ENCODE measurements at places on chromosomes 3 and 15.

GRCh38 chr3:49415931-49416601 lies 3.8 kb downstream of the TCTA start:
- DNase-seq, result peak; percentile 23

DNA sequence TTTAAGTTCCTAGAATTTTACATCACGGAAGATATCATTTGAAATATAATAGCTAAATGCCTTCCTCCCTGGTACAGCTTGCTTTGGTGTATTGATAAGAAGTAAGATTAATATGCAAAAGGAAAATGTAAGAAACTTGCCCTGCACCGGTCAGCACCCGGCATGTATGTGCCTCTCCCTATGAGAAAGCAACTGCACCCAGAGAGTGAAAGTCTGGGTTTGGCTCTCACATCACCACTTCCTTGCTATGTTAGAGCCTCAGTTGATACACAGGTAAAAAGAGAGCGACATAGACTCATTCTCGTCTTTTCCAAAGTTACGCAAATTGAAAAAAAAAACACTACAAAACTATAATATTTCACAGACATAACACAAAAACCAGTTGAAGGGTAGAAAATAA lies 96.7 kb downstream of the FOXP1 start:
- DNase-seq, result no peak

DNA sequence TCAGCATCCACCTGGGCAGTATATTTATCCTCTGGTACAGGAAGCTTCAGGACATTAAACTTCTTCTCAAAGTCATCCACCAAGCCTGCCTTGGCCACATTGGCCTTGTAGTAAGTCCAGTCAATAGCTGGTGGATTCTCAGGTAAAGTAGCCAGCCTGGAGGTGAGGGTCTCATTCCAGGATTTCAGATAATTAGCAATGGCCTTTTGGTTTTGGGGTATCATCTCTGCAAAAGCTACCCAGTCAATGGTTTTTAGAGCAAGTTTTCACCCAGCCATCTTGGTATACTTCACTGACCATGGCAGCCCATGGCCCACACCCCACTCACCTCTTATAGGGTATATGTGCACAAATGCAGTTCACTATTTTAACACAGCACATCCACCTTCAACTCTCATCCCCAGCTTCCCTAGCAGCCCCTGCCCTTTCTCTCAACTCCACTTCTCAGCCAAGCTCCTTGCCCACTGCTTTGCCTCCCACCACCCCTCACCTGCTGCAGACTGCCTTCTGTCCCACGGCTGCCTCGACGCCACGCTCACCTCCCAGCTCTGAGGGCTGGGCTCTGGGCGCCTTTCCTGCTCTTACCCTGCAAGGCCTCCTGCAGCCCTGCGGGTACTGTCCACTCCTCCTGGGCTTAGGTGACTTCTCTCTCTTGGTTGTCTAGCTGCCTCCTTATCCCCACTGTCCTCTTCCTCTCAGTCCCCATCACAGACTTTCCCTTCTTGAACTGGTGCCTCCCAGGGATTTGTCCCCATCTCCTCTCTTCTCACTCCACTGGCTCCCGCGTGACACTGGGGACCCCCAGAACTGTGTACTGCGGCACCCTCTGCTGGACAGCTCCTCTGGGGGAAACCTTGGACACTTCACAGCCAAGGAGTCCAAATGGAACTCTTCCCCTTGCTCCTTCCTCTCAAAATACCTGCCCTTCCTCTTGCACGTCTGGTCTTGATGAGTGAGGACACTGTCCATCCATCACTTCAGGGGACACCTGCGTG lies 1.7 kb upstream of the TGM5 start:
- DNase-seq, result no peak

- no peak for DNase-seq
Measured at GRCh38 chr15:34114215-34114614, 12.3 kb downstream of the PGBD4 start.

DNA sequence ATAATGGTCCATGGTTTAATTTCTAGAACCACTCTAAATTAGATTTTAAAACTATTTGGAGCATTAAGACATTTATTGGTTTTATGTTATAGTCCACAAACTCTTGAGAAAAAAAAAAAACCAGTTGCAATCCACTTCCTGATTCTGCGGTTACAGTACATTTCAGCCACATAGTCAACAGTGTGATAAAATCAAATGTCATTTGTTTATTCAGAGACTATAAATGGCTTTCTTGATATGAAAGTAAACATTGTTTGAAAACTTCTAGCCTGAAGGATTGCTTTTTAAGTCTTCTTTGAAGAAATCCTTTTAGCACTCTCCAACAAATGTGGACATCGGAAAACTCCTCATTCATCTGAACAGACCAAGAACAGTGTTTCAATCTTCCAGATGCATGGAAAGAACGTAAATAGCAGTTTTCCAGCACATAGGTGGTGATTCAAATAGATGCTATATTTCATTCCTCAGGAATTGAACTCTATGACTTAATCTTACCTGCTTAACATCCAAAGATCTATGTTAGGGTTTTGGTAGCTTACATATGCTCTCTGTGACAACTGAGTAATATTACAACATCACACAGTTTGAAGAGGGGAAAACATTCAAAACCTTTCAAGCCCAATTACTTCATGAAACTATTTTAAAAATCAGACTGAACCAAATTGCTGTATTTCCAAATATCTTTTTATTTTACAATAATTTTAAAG lies 87.8 kb upstream of the UBE2E2 start:
- DNase-seq, result no peak

- no peak for DNase-seq
Measured at GRCh38 chr3:65526656-65527055, 512.1 kb downstream of the MAGI1 start.

GRCh38 chr3:189841473-189842205 lies 210.4 kb downstream of the TP63 start:
- no peak for DNase-seq

GRCh38 chr3:150823277-150823676 lies 60.3 kb upstream of the SIAH2 start:
- DNase-seq, result no peak

DNA sequence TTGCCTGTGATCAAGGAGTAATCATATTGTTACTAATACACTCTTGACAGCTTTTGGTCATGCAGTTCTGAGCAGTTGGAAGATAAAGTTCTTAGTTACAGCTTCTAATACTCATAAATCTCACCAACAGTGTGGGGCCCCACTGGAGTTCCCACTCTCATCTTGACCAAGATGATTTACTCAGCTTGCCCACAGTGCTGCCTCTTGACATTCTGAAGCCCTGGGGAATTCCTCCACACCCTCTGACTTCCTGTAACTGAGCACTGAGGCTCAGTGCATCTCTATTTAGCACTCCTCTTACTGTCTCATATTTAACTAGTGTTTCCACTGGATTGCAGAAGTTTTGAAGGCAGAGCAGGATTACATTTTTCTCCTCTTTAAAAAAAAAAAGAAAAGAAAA lies 1.9 kb upstream of the ARL6IP5 start:
- no peak for DNase-seq

GRCh38 chr3:22886439-22887068 lies 316.6 kb upstream of the UBE2E2 start:
- no peak for DNase-seq

DNA sequence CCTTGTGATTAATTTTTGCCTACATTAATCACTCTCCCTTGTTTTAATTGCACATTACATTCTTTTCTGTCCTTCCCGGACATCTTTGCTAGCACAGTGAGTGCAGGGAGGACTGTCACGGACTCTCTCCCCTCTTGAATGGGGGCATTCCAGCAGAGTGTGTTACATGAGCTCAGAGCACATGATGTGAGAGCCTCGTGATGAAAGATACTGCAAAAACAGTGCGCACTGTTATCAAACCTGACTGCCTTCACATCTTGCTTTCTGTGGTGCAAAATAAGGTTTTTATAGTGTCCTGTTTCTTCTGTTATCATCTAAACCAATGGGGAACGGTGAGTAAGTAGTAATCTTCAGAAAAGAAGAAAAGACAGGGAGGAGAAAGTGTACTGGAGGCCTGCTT lies 167.5 kb downstream of the PGPEP1L start:
- DNase-seq, result no peak

DNA sequence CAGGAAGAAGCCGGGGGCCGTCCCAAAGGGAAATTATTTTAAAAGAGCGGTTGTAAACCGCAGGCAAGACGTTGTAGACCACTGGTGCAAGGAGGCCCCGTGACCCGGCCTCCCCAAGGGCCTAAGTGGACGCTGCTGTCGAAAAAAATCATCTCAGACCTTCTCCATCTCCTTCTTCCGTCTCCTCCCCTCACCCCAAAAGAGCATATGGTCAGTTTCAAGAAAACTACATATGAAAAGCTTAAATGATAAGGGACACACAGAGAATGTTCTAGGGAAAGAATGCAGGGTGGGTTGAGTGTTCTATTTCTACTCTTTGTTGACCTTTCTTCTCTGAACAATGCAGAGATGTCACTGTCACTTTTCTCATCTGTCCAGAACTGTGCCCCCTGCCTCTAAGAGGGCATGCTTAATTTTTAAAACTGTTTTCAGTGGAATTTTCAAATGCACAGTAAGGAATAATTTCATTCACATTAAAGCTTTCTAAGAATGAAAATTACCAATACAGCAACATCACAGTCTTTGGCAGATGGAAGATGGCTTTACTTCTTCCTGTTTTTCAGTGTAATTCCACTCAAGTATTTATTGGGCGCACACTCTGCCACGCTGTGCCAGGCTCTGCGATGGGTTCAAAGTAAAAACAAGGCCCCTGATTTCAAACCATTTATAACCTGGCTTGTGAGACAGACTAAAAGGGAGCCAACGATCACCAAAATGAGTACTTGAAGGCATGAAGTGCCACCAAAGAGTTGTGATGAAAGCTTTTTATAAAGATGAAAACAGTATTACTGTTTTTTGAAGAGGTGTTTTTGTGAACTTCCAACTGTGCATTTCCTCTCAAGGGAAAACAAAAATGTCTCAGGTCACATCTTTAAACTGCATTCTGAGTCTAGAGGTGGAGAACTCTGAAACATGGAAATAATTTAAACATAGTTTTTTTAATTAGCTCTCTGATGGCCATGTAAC lies 891 bp upstream of the TOP2B start:
- no peak for DNase-seq

GRCh38 chr15:48577469-48577868 lies 68.0 kb downstream of the FBN1 start:
- DNase-seq, result no peak

DNA sequence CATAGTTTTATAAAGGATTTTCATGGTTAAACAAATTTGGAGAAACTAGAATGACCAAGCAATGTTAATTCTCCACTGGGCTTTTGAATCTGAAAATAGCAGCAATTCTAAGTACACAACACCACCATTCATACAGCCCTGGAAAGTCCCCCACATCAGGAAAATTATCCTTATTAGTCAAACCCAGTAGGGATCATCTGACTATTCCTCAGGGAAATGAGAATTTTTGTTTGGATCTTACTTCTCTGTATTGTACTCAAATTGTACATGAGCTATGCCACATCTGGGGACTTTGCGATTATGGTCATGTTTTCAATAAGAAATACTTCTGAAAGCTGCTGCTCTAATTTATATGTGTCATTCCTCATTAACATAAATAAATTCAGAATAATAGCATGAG lies 46.0 kb downstream of the RARB start:
- no peak for DNase-seq

- DNase-seq, result no peak
Measured at GRCh38 chr3:40677321-40677720, 152.6 kb downstream of the ZNF621 start.

- no peak for DNase-seq
Measured at GRCh38 chr3:124297062-124297980, 305.4 kb upstream of the ROPN1 start.

DNA sequence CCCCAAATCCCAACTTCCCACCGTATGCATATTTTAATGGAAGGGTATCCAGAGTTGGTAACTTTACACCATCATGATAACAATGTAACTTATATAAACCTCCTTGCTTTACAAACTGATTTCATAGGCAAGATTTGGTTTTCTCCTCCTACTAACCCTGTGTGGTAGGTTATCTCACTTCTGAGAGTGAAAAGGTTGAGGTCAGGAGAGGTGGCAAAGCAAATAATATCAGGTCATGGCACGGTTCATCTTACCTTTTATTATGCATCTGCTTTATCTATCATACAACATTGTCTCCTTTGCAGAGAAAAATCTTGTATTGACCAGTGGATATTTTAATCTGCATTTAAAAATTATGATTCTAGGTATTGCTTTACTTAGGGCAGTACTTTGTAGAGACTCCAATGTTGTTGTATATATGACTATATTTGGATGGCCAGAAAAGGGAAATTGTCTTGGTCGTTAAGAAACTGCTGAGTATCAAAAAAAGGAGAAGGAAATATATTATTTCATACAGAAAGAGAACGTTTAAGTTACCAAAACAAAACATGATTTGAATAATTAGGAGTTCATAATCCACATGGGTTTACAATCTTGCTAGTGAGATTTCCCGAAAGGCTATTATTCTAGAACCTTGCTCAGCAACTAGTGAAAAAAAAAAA lies 30.4 kb downstream of the NFKBIZ start:
- no peak for DNase-seq

DNA sequence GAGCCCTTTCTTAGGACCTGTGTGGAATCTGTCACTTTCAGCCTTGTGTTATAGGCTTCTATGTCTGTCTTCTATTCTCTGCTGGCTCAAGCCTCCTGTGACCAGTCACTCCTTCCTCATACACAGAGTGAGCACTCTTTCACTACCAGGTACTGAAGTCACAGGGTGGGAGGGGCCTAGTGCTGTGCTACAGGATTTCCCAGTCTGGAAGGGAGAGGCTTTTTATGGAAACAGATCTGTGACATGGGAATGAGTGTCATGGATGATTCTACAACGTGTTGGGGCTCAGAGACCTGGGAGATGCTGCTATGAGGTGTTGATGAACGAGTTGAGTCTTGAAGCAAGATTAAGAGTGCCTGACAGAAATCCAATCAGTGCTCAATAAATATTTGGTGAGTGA lies 100.5 kb downstream of the PDCD6IP start:
- no peak for DNase-seq
